NCI-H2081 treated with DMSO at 0.1 percent for 48 hours (cell line): ENCODE measurements at places on chromosomes 2 and 18.

DNA sequence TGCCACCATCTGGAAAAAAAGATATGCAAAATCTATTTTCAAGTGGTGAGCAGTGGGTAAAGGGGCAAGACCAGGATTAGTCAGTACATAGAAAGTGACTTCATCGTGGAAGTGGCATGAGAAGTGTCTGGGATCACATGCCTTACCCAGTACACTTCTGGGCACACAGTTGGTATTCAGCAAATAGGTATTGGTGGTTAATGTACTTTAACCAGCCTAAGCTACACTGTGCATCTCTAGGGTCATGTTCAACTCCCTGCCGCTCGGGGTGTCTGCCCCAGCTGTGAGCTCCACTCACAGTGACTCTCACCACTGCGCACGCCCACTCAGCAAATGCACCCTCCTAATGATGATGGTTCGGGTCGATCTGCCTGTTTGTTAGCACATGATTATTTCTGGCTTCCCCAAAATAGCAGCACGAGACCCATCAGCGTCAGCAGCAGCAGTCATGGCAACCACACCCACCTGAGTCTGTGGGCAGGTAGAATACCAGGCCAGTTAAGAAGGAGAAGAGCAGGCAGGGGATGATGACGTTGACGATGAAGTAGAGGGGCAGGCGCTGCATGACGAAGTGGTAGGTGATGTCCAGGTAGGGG lies 11.1 kb downstream of the CHRNA1 start:
- no peak for DNase-seq

DNA sequence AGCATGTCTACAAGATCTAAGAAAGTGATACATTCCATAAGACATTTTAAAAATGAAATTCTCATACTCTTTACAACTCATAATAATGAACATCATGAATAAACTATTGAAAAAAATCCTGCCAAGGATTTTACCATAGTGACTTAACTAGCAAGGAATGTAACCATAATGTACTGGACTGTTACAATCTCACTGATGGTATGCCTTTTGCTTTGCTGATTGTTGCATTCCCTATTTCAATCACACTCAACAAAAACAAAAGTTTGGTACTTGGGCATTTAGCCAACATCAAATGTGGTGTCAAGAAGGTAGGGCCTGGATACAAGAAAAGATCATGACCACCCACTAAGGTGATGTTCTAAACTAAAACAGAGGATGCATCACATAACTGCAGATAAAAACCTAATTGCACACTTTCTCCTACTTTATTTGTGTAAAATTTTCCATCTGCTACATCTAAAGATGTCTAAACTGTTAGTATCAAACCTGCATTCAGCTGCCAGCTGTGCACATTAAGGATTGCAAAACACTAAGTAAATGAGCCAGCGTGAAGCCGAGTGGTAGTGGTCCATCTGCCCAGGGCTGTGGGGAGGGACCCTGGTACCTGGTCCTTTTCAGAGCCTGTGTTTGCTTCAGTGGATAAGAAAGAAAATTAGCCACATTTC lies 564.4 kb downstream of the ZEB2 start:
- DNase-seq = no peak

DNA sequence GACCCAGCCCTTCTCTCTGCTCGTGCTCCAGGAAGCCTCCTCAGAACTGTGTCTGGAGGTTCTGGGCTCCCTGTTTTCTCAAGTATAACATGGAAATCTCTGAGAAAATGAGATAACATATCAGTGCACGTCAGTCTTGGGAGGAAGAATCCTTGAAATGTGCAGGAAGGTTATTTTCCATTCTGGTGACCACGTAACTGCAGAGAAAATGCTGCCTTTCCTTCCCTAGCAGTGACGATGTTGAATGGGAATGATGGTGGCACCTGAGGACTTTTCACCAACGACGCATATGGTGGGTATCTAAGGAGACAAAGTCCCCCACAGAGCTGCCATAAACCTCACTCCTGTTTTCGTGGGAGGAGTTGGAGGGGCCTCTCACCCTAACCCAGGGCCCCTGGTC lies 272.1 kb upstream of the SIX2 start:
- DNase-seq = no peak

DNA sequence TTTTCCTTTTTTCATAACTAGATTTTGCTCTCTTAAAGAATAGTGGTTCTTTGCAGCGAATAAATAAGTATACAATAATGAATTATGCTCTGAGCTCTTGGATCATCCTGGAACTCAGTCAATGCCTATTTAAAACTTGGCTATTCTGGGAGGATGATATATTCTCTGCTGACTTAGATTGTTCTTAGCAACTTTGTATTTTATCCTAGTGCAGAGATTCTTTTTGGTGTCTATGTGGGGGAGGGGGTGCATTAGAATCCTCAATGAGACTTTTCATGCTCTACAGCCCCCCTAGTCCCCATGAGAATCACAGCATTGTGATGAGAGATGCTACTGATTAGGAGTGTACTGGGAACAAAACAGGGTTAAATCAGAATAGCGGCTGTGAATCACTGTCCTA lies 8.8 kb upstream of the FAM98A start:
- no peak for DNase-seq

GRCh38 chr2:201450954-201451291 lies 335 bp downstream of the TRAK2 start:
- DNase-seq = no peak

GRCh38 chr2:37387148-37387835 lies 42.9 kb downstream of the QPCT start:
- DNase-seq = no peak

DNA sequence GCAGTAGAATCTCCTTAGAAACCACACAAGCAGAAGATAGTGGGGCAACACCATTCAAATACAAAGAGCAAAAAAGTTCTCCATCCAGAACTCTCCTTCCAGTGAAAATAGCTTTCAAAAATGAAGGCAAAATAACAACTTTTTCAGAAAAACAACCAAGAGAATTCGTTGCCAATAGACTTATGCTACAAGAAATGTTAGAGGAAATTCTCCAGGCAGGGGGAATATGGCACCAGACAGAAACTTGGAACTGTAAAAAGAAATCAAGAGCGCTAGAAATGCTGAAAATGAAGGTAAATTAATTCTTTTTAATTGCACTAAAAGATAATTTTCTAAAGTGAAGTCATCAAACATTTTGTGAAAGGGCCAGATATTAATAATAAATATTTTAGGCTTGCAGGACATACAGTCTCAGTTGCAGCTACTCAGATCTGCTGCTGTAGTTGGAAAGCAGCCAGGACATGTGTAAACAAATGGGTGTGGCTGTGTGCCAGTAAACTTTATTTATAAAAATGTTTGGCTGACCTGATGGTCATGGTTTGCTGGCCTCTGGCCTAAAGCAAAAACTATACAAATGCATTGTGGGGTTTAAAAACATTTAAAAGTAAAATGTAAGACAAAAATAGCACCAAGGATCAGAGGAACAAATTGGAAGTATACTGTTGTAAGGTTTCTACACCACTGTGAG lies 73.7 kb upstream of the TGFA start:
- no peak for DNase-seq

GRCh38 chr2:241315879-241316631 lies at the start of gene SEPTIN2:
SEPTIN2 (plus strand) TSS chr2:241315925; CDS start chr2:241324233, 8,308 bp downstream.
- no peak for DNase-seq

GRCh38 chr2:134985061-134985460 lies 62.2 kb downstream of the MAP3K19 start:
- no peak for DNase-seq

DNA sequence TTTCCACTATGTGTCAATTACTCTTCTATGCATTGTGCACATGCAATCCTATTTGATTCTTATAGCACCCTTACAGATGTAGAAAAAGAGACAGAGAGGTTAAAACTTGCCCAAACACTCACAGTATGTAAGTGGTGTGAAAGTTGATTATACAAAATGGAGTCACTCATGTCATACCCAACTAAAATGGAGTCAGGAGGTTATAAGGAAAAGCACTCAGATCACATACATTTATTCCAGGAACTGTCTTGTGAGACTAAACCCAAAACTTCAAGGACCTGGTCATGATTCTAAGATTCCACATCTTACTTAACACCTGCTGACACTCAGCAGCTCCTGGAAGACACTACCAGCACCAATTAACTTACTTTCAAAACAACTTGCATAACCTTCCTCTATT lies 802.6 kb downstream of the MBD2 start:
- DNase-seq = no peak

- DNase-seq = no peak
Measured at GRCh38 chr2:239595726-239596125, 194.9 kb upstream of the HDAC4 start.

DNA sequence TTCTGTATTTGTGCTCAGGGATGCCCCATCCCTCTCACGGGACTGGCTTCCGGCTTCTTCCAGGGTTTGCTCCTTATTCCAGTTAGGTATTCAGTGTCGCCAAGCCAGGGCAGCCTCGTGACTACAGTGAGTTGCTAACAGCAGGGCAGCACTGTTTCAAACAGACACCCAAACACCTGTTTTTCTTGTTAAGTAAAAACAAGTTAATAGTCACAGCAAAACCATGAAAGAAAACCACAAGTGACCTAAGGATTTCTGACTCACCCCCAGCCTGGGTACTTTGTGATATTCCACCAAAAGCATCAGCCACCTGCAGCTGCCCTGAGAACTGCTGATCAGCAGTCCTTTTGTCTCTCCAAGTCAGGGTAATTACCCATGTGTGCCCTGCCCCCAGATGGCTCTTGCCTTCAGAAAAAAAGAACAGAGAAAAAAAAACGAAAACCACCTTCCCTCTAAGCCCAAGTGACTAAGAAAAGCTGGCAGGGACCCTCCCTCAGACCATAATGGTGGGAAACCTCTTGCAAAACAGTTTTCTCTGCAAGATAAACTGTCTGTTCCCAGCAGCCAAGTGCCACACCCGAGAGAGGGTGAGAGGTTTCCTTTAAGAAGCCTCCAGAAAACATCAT lies 178.2 kb downstream of the ANAPC1 start:
- DNase-seq = no peak
